ENCODE measurements at places on chromosomes 3 and 15. TPM values are rescaled to one million over a fixed set of nuclear protein-coding genes. Genes with fewer than 3 reads are reported as not detected.

- no peaks in the 10 kb centered on the region for H3K27me3 ChIP-seq
- no peak overlapping the region for H3K4me3 ChIP-seq
- DNase-seq: no peak
- no peaks in the 10 kb centered on the region for H3K36me3 ChIP-seq
These were observed 51.1 kb downstream of the CHST2 start for GRCh38 chr3:143170676-143171075.

DNA sequence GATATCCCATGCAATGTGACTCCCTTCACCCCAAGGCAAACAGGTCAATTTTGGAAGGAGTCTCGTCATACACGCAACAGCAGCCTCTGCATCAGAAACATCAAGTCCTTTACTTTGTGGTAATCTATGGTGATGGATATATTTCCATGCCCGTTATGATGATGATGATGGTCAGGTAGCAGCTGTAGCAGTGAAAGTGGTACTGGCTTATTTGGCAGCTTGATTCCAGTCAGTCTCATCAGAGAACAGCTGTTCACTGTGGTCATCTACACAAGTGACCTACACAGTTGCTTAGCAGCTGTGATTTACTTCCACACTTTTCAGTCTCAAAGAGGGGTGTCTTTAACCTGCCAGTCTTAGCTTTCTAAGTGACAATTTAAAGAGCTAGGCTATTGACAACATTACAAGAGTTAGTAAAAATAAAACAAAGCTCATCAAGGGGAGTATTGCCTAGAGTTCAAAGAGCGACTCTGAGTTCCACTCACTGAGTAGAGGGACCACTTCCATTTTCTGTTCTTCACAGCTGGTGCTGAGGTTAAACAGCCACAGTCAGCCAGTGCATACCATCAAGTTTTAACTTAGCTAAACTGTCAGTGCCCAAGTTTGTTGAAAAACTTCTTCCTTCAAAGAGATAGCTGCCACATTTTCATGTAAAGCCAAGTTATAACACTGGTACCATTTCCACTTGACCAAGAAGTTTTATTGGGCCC lies 587.4 kb upstream of the KCNMB2 start:
- H3K27ac ChIP-seq: no peak overlapping the region
- no peak for DNase-seq
- H3K4me3 ChIP-seq: no peak overlapping the region
- H3K27me3 ChIP-seq: no peaks in the 10 kb centered on the region

DNA sequence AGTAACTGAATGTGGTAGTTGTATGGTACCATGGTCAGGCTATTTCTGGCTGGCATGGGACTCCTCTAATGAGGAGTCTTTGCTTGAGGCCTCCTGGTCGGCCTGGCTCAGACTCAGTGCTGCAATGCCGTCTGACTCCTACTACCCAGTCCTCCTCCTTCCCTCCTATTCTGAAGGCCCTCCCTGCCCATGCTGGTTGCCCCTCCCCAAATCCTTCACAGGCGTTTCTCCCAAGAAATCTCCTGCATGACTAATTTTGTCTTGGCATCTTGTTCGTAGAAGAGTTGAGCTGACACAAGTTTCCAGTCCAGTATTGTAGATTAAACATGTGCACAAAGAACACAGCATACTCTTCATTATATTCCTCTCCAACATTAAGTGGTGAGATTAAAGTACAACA lies 115.5 kb downstream of the NFKBIZ start:
- no peaks in the 10 kb centered on the region for H3K36me3 ChIP-seq
- H3K4me1 ChIP-seq: no peaks in the 10 kb centered on the region
- no peak overlapping the region for H3K4me3 ChIP-seq

DNA sequence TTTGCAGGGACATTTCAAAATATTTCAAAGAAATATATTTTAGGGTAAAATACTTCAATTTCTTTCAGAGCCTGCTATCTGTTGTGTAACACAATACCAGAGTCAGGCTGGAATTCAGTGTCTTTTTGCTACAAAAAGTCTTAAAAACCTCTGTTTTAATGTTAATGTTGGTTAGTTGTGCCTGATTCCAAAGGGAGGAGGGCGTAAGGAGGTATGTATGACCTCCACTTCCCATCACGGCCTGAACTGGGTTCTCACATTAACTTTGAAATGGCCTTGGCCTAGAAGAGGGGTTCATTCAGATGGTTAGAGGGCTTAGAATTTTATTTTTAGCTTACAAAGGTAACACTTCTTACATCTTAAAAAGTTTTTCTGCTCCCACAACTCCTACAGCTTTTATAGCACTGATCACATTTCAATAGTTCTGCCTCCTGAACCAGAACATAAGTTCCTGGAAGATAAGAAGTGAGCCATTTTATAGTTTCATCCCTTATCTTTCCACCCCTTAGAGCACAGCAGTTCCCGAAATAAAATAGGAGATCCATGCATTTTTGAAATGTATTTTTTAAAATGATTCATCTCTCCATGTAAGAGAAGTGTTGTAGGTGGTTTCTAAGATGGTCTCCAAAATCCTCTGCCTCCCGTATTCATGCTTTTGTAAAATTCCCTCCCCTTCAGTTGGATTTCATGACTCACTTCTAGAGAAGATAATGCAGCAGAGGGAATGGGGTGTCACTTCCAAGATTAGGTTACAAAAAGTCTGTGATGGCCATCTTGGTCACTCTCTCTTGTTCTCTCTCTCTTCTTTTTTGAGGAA lies 543.1 kb upstream of the NECTIN3 start:
- no peak for DNase-seq
- H3K4me3 ChIP-seq: no peak overlapping the region
- H3K4me1 ChIP-seq: no peaks in the 10 kb centered on the region
- no peaks in the 10 kb centered on the region for H3K27me3 ChIP-seq
- no peak overlapping the region for H3K27ac ChIP-seq
- H3K36me3 ChIP-seq: no peaks in the 10 kb centered on the region

Gene FAM81A
- total RNA-seq: 0.98 TPM

Gene APOD
- 93.2 TPM for total RNA-seq

Gene RBP2
- total RNA-seq: not detected

Gene CCR9
- total RNA-seq: not detected
